ENCODE measurements at places on chromosomes 5 and 9.

- no peak for DNase-seq
Measured at GRCh38 chr9:115039516-115040120, 78.3 kb downstream of the TNC start.

DNA sequence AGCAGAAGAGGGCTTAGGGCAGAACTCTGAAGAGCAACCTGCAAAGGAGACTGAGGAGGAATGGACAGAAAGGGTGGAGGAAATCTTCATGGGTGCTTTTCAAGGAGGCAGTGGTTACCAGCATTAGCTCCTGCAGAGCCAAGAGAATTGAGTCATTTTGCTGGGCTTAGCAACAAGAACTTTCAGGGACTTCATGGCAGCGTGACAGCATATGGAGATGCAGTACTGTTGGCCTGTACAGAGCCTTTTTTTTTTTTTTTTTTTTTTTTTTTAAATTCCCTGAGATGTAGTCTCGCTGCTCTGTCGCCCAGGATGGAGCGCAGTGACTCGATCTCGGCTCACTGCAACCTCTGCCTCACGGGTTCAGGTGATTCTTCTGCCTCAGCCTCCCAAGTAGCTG is 296.0 kb upstream of the DMRT1 start:
- DNase-seq = no peak

DNA sequence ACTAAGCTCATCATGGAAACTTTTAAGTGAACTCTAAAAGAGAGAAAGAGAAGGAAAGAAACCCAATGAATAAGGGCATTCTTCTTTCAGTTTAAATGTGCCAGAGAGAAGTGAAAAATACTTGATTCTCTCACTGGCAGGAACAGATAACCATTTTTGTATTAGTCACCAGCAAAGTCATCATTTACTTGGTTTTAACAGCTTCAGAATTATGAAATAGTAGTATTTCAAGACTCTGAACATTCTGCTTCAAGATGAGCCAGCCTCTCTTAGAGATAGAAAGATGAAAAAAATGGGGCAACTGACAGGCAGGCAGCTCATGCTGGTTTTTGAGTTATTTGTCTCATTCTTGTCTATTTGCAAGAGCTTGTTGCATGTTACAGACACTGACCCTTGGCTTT is 103.5 kb downstream of the GCNT1 start:
- DNase-seq = no peak

- DNase-seq = no peak
Measured at GRCh38 chr9:130640681-130641080, 23.7 kb upstream of the PRDM12 start.

DNA sequence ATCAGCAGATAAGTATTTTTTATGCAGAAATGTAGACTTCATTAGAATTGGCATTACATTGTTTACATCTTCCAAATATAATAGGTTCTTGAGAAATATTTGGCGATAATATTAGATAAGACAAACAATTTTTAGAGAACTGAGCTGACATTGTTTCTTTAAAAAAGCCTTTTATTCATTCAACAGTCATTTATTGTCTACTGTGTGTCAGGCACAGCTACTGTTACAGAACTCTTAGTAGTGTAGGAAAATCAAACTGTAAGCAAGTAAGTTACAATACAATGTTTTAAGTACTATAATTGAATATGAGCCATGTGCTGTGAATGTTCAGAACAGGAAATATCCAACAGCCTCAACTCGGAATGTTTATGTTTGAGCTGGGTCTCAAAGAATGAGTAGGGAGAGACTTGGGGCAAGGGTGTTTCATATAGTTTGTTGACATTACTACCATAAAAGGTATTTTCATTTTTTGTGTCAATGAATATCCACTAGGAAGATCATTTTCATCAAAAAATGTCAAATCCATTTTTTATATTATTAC is 114.0 kb downstream of the CDC42SE2 start:
- DNase-seq = peak; percentile 48

DNA sequence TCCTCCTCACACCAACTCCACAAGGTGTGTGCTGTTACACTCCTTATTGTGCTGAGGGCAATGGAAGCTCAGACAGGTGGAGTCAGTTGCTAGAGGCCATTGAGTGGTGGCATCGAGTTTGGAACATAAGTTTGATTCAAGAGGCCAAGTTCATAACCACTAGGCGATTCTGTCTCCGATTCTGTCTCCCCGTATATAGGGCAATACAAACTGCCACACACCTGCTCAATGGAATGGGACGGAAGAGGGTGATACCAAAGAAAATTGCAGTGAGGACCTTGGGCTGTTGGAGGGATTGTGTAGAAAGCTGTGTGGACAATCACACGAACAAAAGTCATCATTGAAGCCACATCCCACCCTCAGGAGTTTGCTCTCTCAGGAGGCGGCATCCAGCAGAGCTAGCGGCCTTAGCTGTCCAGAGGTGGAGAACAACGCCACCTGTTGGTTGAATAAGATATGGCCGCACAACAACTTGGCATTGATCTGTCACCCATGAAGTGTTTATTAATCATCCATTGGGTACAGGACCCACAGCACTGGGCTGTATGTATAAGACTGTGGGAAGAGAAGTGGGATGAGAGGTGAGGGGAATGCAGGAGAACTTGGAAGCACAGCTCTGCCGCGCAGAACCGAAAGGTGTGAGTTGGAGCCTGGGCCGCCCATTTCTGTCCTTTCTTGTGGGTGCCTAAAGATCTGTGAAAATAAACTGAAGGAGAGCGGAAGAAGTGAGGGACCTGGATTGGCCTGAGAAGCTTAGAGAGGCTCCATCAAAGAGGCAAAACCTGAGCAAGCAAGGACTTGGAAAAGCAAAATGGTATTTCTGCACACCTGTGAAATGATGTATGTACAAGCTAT is 16.1 kb upstream of the NEUROG1 start:
- DNase-seq = peak; percentile 75

DNA sequence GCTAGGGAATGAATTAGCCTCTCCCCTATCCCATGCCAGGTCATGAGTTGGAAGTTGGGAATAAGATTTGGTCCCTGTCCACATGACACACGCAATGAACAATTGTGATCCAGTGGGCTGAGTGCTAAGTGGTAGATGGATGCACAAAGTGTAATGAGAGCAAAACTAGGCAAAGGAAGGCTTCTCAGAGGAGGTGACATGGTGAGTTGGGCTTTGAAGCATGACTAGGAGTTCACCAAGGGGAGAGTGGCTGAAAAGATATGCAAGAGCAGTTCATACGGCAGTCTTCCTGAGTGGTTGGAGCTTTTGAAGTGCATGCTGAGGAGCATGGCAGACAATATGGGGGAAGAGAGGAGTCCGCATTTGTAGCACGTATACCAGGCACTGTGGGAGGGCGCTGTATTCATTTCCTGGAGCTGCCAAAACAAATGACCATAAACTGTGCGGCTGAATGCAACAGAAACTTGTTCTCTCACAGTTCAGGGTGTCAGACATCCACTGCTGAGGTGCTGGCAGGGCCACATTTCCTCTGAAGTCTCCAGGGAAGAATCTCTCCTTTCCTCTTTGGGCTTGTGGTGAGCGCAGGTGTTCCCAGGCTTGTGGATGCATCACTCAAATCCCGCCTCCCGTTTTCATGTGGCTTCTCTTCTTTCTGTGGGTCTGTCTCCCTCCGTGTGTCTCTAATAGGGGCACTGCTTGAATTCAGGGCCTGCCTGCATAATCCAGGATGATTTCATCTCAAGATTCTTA is 49.5 kb downstream of the NSG2 start:
- DNase-seq = no peak

GRCh38 chr9:30676651-30677050 is 1707.8 kb upstream of the ACO1 start:
- DNase-seq = no peak

DNA sequence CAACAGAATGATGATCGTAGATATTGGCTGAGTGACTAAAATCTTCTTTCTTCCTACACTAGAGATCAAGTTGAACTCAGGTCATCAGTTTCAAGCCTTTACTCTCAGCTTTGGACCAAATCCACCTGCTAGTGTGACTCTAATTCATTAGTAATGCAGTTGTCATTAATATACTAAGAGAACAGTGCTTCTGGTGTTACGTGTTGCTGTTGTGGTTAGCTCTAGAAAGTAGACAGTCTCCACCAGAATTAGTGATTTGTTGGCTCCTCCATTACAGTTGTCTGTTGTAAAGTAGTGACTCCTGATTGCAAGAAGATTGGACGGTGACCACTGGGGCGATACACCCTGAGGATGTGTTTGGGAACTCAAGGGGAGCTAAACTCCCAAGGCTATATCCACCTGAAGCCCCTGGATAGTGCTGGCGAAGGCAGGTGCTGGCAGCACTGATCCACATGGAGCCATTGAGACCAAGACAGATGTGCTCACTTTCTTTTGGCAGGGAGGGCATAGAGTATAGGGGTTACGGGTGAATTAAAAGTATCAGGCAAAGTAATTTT is 3.1 kb downstream of the CAMK4 start:
- peak; percentile 13 for DNase-seq

DNA sequence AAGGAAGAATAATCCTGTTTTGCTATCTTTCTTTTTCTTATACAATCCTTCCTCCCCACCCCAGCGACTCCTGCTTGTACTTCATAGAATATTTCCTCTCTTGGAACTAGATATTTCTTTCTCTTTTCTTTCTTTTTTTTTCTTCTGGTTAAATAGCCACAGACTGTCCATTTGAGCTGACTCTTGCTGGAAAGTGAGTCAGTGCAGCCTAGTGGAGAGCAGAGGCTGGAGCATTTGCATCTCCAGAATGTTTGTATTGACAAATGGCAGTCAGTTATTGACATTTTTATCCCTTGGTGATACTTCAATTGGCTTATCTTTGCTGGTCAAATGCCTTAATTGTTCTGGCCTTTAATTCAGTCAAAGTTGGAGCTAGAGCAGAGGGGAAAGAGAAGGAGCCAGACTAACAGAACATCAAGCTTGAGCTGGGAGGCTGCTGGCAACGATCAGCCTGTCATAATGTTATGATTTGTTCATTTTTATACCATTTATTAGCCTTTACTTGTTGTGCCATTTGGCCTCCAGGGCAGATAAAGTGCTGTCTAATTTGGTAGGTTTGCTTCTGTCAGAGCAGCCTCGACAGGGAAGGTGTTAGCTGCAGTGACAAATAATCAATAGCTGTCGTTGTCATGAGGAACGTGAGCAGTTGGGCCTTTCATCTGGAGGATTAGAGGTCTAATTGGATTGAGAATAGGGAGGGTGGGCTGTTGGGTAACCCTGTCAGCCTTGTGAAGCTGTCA is 69.0 kb downstream of the INVS start:
- no peak for DNase-seq

DNA sequence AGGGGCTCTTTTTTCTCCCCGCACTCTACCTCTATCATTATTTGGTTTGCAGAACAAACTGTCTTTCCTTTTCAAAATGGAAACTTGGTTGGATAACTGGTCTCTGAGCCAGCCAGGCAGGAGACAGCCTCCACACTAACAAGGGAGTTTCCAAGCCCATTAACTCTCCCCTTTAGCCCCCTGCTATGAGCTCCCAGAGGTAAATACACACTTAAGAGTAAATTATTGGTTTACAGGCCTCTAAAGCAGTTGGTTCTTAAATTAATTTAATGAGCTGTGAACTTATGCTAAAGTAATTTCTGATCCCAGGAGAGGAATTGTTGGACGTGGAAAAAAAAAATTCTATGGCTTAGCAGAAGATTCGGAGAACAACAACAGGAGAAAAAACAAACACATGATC is 30.3 kb downstream of the EPB41L4A start:
- no peak for DNase-seq

All from Daoy (cell line).